ENCODE measurements at places on chromosomes 2 and 18.

GRCh38 chr18:58316396-58317342 is 272.6 kb downstream of the NEDD4L start:
- no peak for DNase-seq

GRCh38 chr2:158762336-158762735 is 32.8 kb upstream of the DAPL1 start:
- no peak for DNase-seq

DNA sequence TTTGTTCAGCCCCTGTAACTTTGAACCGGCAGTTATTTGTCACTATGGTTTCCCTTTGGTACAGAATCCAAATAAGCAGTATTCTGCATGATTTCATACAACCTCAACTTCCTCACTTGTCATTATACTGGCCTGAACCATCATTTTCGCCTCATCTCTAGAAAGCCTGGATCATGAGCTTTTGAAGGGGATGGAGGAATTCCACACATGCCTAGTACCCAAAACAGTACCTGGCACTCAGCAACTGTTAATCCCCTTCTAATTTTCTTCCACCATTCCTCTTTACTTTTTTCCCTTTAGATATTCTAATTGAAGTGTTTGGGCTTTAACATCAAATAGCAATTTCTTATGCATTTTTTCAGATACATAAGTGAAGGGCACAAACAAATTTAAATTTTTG is 1574.4 kb upstream of the NXPH2 start:
- DNase-seq, result no peak

DNA sequence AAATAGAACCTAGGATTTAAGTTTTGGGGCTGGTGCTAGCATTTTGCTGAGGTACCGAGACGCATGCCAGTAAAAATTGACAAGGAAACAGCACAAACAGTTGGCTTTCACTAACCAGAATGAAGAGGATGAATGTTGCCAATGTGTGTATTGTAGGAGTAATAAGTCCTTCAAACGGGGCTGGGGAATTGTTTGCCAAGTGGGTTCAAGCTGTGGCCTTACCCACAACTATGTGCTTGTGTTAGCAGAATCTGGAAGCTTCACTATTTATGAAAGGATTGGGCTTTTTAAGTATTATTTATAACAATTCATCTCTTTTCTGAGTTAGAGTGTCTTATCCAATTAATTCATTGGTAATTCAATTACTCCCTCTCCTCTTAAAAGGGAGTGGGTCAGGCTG is 15.0 kb upstream of the KIF5C start:
- DNase-seq, result no peak

GRCh38 chr2:44954889-44955592 is 13.5 kb downstream of the SIX3 start:
- no peak for DNase-seq

GRCh38 chr18:52694804-52695203 is 354.8 kb downstream of the DCC start:
- DNase-seq, result no peak

Data from NCI-H2081 (cell line).